ENCODE measurements at places on chromosomes 4 and X.

- no peak for DNase-seq
Observed at GRCh38 chr4:73275318-73275654, 16.7 kb upstream of the ANKRD17 start.

- DNase-seq, result no peak
Observed at GRCh38 chr4:101198682-101199339, 148.5 kb downstream of the PPP3CA start.

- DNase-seq, result no peak
Observed at GRCh38 chr4:113823291-113823659, 61.7 kb upstream of the CAMK2D start.

GRCh38 chr4:20106921-20107320 lies 144.8 kb upstream of the SLIT2 start:
- DNase-seq, result no peak

DNA sequence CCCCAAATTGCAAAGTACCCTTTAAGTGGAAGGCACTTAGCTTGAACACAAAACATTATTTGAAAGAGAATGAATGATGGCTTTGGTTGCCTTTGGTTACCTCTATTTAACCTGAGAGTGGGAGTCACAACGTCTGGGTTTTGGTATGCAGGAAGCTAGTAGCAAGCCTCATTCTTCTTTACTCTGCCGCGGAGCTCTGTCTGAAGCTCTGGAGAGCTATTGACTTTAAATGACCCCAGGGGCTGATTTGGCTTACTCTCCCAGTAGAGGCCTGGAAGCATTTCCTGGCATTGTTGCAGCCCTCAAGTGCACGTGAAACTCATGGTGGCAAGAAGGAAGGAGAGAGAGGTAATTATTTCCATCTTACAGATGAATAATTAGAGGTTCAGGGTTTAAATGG lies 81.8 kb upstream of the MAGEA4 start:
- DNase-seq, result no peak

DNA sequence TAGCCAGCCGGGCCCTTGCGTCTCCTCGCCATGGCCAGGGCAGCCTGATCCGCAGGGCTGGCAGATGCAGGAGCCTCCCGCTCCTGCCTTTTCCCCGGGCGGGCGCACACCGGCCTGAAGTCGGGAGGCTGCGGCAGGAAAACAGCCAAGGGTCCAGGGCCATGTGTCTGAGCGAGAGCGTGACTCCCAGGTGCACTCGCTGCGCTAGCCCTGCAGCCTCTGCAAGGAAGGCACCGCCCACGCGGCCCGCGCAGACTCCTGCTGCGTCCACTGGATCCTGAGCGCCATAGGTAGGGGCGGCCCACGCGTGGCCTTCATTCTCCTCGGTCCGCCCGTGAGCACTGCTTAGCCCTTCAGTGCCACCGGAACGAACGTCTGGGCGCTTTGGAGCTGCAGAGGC lies 379.9 kb downstream of the TRAM1L1 start:
- DNase-seq, result no peak

DNA sequence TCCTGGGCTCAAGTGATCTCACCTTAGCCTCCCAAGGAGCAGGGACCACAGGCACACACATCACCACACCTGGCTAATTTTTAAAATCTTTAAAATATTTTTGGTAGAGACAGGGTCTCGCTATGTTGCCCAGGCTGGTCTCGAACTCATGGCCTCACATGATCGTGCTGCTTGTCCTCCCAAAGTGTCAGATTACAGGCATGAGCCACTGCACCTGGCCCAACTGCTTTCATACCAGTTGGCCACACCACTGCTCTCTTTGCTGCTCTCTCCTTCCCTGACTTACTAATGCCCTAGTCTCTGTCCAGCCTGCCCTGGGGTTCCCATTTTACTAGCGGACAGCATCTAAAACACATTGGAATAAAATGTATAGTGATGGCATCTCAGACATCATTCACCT lies 67.1 kb downstream of the CLDN22 start:
- no peak for DNase-seq

- no peak for DNase-seq
Observed at GRCh38 chr4:108941904-108942430, 179.1 kb upstream of the ETNPPL start.

DNA sequence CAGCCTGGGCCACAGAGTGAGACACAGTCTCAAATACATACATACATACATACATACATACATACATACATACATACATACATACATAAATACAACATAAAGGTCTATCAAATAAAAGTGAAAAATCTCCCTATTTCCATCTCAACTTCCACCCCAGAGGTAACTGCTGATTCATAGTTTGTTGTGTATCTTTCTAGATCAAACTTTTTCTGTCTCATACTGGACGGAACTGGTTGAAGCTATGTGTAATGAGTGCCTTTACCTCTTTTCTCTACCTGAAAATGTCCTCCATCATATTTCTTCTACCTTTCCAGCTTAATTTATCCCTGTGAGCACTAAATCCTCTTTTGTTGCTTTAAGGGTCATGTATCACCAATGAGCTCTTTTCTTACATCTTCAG lies 102.5 kb downstream of the HDAC8 start:
- DNase-seq, result no peak

DNA sequence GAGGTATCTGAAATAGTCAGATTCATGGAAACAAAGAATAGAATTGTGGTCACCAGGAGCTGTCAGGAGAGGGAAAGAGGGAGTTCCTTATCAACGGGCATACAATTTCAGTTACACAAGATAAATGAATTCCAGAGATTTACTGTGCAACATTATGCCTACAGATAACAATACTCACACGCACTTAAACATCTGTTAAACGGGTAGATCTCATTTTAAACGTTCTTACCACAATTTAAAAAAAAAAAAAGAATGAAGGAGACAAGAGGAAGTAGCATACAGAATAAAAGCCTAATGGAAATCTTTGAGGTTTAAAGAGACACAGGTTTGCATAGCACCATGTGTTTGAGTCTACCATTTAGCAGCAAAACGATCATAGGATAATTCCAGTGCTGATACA lies 298.0 kb downstream of the DKK2 start:
- DNase-seq, result no peak

DNA sequence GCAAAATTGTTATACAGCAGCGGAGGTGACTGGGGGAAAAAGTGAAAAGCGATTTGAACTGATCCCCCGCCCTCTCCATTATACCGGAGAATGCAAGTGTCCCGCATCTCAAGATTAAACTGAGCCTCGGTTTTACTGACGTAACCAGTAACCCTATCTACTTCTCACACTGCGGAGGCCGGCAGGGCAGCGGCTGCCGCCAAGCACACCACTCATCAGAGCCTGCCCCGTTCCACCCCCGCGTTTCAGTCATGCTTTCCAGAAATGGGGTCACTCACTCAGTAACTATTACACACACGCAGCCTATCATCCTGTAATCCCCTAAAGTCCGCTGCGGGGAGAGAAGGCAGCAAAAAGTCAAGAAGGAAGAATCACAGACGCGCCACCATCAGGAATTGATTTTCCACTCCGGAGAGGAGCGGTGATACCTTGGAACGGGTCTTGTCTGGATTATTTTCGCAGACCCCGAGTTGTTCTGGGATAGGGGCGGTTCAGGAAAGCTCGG lies 1.4 kb downstream of the RPS6KA3 start:
- DNase-seq, result peak; percentile 89

- DNase-seq, result no peak
Observed at GRCh38 chr4:89101256-89102161, 9.8 kb upstream of the TIGD2 start.

DNA sequence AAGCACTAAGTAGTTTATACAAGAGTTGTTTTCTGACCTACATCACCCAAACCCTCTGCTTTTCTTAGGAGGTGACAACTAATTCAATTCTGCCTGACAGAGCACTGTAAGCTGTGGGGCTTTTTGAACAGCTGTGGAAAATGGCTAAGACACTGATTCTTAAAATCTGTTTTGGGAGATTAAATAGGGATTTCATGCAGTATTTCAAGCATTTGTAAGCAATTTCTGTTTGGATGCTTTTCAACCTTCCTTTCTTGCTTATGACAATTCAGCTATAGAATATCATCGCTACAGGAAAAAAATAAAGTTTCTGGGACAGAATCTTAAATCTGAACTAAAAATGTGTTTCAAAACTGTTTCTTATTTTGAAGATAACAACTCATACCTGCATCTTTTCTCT lies 459.5 kb downstream of the RAPGEF2 start:
- DNase-seq, result no peak

DNA sequence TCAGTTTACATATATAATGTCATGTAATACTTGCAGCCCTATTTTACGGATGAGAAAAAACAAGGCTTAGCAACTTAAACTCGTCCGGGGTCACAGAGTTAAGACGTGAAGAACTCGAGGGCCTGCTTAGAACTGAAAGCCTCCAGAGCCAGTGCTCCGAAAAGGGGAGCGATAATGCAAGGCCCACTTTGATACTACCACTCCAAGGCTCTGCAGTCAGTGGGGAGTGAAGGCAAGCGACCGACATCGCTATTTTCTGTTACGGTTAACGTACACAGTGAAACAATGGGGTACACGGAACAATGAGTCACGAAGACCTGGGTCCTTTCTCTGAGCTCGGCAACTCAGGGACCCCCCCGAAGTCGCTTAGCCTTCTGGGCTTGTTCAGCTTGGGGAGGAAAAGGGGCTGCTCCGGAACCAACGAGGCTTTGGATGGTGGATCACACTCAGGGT lies 965 bp downstream of the PPA2 start:
- DNase-seq, result no peak

- no peak for DNase-seq
Observed at GRCh38 chrX:74788545-74789086, 136.6 kb downstream of the NEXMIF start.

DNA sequence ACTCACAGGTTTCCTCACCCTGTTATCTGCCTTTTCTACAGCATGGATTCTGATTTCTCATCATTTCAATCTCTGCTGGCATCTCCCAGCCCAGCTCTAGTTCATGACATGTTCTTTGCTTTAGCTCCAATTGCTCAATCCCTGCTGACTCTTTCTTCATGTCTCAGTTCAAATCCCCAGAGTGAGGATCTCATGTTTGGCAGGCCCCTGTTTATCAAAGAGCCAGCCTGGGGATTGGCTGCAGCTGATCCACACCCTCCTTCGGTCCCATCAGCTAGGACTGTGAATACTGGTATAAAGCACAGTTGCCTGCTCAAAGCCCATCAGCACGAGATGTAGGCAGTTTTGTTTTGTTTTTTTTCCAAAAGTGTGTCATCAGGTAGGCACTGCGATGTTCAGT lies 14.4 kb upstream of the CC2D2A start:
- peak; percentile 90 for DNase-seq

DNA sequence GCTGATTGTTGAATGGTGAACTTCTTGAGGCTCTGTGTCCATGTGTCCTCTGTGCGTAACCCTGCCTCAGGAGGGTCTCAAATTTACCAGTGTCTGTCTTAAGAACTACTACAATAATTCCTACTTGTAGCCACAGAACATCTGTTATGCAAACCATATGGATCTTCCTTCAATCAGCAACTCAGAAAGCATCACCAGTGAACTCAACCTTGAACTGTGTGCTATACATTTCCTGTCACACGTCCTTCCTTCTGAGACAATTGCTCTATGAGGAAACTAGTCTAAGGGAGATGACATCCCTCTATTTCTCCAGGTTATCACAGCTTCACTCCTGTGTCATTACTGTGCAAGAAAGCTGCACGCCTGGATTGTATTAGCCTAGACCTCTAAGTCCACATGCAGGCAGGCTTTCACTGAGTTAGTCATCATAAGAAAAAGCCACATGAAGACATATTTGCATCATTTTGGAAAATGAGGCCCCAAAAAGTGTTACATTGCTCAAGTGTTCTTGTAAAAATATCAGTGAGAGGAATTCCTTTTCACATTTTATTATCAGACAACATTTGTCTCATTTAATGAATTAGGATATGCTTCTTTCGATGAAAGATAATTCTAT lies 157.8 kb downstream of the AFF2 start:
- DNase-seq, result no peak

- no peak for DNase-seq
Observed at GRCh38 chr4:72016011-72016410, 15.8 kb upstream of the NPFFR2 start.

- DNase-seq, result no peak
Observed at GRCh38 chr4:15149234-15149838, 147.1 kb downstream of the CPEB2 start.

GRCh38 chrX:68897118-68897945 lies 68.5 kb downstream of the EFNB1 start:
- DNase-seq, result no peak

DNA sequence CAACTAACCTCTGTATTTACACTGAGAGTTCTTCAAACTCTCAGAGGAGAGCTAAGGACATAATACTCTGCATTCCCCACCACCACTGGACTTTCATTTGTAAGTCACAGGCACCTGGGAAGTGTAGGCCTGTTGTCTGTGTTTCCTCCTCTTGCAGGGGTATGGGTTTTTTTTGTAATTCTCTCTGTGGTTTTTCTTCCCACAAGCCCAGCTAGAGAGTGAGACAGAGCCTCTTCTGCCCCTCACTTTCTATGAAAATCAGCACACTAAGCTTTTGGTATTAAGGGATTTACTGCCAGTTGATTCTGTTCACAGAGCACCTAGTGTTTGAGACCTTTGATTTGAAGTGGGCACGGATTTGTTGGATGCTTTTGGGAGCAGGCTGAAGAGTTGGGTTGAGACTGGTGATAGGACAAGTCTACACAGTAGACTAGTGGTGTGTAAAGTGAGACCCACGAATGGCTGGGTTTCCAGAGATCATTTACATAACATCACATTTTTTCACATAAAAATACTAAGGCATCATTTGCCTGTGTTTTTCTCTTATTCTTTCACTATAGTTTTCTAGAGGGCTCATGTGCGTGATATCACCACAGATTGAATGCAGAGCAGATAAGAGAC lies 28.9 kb upstream of the WDR17 start:
- no peak for DNase-seq

Data from lower leg skin (tissue), 4 donors.